ENCODE measurements at places on chromosomes 11 and 22.

DNA sequence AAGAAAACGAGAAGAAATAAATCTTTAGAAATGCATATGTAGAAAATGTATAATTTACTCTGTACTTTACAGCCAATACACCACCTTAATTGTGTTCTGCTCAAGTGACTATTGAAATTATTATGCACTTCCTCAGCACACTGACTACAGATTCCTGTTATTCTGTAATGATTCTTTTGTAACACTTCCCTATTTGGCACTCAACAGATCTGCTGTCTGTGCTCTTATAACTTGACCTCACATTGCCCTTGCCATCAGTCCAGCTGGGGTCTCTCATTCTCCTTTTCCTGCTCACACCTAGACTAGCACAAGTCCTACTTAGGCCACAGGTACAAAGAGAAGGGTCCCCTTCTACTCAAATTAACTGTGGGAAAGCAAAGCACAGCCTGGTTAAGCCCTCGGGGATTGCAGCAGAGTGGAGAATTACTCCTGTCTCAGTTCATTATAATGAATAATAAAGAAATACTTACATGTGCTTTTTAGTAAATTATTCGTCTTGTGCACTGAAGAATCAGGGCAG lies 860.4 kb downstream of the OPCML start:
- DNase-seq: no peak

- DNase-seq: no peak
Measured at GRCh38 chr11:78281511-78281910, 92.8 kb downstream of the USP35 start.

DNA sequence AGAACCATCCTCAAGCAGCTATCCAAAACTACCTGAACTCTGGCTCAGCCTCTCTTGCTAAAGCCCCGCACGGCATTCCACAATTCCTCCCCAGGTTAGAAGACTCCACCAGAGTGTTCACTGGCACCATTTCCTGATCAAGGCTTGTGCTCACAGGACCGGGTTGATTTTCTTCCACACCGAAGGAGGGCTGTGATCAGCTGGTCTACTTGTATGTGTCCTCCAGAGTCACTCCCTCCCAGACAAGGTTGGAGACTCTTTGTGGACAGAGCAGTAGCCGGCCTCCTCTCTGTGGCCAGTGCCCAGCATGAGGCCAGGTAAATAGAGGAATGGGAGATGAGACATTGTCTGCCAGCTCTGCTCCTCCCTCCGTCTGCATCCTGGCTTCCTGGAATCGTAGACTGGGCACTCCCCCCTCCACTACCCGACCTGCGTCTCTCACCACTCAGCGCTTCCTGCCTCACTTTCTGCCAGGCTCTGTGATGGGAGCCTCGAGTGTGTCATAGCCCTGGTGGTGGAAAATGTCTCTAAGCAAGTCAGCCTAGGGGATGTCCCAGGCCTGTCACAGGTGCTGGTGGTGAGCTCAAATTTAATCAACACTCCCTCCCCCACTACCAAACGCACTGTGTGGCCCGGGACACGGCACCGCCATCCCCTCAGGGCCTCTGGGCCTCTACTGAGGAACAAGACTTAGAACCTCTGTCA lies 12.5 kb upstream of the TMPRSS6 start:
- DNase-seq: peak; percentile 94

GRCh38 chr22:31124811-31125465 lies 2.2 kb downstream of the INPP5J start:
- no peak for DNase-seq

- DNase-seq: no peak
Measured at GRCh38 chr11:9528573-9529333, 44.7 kb upstream of the WEE1 start.

DNA sequence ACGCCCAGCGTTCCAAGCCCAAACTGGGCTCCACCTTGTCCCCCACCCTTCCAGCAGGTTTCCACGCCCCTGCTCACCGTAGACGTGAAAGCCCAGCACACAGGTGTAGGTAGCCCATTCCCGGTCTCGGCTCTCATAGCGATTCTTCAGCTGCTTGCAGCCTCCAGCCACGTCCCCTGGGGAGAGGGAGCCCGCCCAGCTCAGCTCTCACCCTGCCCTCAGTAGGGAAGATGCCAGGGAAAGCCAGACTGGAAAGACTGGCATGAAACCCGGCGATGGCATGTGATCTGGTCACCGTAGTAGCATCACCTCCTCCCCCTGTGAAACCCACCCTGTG lies 1.4 kb upstream of the MTA2 start:
- no peak for DNase-seq

DNA sequence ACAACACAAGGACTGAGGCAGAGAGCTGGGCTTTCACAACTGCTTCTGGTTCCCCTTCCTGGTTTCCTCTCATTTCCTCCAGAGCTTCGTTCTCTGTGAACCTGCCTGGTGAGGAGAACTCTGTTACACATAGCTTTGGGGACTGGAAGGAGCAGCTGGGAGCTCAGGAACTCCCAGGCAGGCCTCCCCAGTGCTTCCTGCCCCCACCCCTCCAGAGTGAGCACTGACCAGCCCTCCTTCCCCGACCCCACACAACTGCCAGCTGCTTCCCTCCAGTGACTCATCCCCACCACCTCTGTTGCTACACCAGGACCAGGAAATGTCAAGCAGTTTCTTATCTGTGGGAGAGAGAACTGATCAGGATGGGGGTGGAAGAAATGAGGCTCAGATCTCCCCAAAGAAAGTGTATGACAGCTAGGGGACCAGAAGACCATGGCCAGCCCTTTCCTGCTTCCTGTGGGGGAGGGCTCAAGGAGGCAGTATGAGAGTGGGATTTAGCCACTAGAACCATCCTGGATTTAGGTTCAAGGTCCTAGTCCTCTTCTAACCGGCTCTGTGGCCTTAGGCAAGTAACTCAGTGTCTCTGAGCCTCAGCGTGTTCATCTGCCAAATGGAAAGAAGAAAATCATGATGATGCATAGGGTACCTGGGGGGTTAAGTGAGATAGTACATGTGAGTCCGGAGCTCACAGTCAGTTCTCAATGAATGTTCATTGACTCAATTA lies 4.5 kb upstream of the TP53I11 start:
- DNase-seq: peak; percentile 60

GRCh38 chr11:45185228-45185729 lies 38.8 kb downstream of the PRDM11 start:
- no peak for DNase-seq

DNA sequence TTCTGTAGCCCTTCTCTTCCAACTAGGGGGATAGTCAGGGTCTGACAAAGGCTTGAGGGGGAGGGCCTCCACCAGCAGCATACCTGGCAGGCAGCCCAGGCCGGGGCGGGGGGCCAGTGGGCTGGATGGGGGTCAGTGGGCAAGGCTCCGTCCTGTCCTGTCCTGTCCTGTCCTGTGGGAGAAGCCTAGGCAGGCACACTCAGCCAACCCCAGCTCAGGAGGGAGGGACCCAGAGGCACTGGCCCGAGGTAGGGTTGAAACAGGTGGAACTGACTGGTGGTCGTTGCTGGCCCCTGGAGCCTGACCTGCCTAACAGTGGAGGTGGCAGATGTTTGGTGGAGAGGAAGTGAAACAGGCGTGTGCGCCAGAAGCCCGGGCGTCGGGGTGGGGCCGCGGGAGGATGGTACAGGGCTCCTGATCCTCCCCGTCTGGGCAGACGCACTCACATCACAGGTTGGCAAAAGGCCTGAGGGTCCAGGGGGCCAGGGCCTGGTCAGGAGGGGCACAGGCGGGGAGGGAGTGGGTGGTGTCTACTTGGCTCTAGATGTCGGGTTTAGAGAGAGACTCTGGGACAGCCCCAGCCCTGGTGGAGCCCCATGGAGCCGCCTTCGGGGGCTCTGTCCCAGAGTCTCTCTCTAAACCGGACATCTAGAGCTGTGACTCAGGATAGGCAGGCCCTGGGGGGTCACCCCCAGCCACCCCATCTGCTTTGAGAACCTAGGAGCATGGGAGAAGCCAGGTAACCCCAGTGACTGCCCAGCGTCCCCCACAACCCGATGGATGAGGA lies 32.5 kb upstream of the GRAMD4 start:
- no peak for DNase-seq

DNA sequence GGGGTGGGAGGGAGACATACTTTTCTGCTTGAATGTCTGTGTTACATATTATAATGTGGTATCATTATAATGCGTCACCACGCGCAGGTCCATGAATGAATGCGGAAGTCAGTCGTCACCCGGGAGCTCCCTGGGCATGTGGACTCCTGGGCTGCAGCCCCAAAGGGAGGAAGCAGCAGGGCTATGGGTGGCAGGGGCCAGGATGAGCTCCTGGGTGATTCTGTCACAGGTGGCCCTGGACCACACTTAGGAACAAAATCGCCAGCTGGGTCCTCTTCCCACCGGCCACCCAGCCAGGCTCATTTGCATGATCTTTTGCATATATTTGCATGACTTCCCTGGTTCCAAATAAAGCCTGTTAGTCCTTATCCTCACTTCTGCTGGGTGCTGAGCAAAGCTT lies 51.2 kb downstream of the KCNJ4 start:
- DNase-seq: no peak
